ENCODE measurements at places on chromosomes 3 and 15.

- no peak for DNase-seq
Observed at GRCh38 chr3:169790687-169791429, 17.7 kb downstream of the MYNN start.

GRCh38 chr3:50610992-50611463, 546 bp downstream of the CISH start:
- no peak for DNase-seq

- no peak for DNase-seq
Observed at GRCh38 chr3:106628407-106628806, 748.8 kb upstream of the CCDC54 start.

- no peak for DNase-seq
Observed at GRCh38 chr15:67133738-67134066, 68.3 kb downstream of the SMAD3 start.

GRCh38 chr3:159263750-159264553, 462.1 kb downstream of the MFSD1 start:
- DNase-seq = no peak

- no peak for DNase-seq
Observed at GRCh38 chr3:123449997-123450604, 1.2 kb upstream of the ADCY5 start.
